ENCODE measurements at places on chromosomes 7 and 10. TPM values are rescaled to one million over a fixed set of nuclear protein-coding genes. Genes with fewer than 3 reads are reported as not detected.

The PPRC1 gene
- 56.9 TPM for total RNA-seq

The OR2A1 gene
- total RNA-seq = not detected

DNA sequence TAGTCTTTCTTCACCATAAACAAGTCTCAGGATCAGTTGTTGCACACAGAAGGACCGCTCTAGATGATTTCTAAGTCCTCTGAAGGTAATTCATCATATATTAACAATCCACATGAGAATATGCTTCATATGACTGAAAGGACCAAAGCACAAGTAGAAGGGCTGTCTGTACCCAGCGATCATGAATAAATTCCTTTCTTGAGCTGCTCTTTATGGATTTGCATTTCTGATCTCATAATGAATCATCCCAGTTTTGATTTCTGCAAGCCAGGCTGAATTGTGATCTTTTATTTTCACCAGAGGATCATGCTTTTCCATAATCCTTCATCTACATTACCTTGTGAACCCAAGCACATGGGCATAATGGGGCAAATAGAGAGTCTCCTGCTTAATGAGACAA lies 675.6 kb downstream of the MAGI2 start:
- peak; percentile 6 for DNase-seq
- no peaks in the 10 kb centered on the region for H3K4me1 ChIP-seq
- no peaks in the 10 kb centered on the region for H3K36me3 ChIP-seq
- H3K4me3 ChIP-seq = no peak overlapping the region
- no peaks in the 10 kb centered on the region for H3K27me3 ChIP-seq

- no peaks in the 10 kb centered on the region for H3K36me3 ChIP-seq
- H3K4me1 ChIP-seq = no peaks in the 10 kb centered on the region
- DNase-seq = no peak
- H3K27me3 ChIP-seq = no peaks in the 10 kb centered on the region
- no peak overlapping the region for H3K27ac ChIP-seq
- no peak overlapping the region for H3K4me3 ChIP-seq
Measured at GRCh38 chr7:123616223-123616622, 14.6 kb downstream of the ASB15 start.

DNA sequence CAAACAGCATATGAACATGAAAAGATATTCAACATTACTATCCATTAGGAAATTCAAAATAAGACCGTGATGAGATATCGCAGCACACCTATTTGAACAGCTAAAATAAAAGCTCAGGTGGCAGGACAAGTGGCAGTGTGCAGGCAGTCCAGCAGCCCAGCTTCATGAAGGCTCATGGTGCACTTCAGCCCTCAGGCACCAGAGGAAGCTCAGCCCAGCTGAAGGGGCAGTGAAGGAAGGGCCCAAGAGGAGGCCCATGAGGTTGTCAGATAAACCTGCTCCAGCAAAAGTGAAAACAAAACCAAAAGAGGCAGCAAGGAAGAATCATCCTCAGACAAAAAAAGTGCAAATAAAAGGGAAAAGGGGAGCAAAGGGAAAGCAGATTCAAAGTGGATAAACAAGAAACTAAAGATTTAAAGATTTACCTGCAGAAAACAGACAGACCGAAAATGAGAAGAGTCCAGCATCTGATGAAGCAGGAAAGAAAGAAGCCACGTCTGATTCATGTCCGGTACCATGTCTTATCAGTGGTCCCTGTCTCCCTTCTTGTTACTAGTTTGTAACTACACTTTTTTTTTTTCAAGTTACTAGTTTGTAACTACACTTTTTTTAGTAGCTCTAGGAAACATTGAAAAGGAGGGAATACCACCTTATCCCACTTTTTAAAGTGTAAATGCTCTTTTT lies 15.0 kb upstream of the FAM24B start:
- DNase-seq = no peak
- H3K36me3 ChIP-seq = no peaks in the 10 kb centered on the region
- H3K4me3 ChIP-seq = no peak overlapping the region
- H3K4me1 ChIP-seq = no peaks in the 10 kb centered on the region

- DNase-seq = no peak
- no peaks in the 10 kb centered on the region for H3K4me1 ChIP-seq
- no peak overlapping the region for H3K4me3 ChIP-seq
Measured at GRCh38 chr7:139629392-139630082, 106.1 kb downstream of the CLEC2L start.

The RARRES2 gene
- total RNA-seq = 19.4 TPM

The FAM25C gene
- not detected for total RNA-seq

- no peak overlapping the region for H3K4me3 ChIP-seq
- H3K27ac ChIP-seq = no peak overlapping the region
- no peak for DNase-seq
Measured at GRCh38 chr7:138699661-138700060, 1.5 kb downstream of the SVOPL start.

The TRIL gene
- 0.72 TPM for total RNA-seq

The RAPGEF5 gene
- total RNA-seq = 1.0 TPM

DNA sequence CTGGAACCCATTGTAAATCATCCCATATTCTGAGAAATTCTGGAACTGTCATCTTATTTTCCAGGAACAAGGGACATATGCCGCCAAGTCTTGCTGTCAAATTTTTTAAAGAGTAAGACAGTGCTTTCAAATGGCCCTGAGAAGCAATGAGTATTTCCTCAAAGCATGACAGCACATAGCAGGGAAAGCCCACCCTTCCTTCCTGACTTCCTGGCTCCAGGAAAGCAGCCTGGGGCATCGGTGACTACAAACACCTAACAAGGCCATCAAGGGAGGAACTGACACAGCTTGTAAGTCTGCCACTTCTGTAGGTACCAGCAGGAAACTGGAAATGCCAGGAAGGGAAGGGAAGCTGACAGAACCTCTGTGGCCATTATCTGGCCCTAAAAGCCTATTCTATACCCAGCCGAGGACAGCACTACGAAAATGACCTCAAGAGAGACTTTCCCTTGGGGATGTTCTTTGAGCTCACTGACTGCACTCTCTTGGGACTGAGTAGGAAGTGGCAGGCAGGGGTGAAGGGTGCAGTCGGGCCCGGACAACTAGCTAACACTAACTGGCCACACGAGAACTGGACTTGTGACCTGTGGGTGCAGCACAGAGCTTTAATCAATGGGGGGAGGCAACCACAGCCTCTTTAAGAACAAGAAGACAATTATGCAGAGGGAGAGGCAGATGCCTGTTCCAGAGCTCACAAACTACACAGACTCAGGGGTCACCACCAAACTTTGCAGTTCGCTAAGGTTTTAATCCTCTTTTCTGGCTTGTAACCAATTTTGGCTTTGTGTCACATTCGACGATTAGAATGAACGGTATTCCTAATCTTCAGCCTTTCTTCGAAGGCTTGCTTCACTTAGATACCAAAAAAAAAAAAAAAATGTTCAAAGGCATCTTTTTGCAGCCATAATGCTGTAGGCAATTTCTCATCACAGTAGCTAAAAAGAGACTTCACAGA lies 52.0 kb downstream of the GRB10 start:
- no peak for DNase-seq
- no peaks in the 10 kb centered on the region for H3K27me3 ChIP-seq
- no peaks in the 10 kb centered on the region for H3K36me3 ChIP-seq
- H3K4me1 ChIP-seq = peaks cover 38% of the 10 kb centered on the region

DNA sequence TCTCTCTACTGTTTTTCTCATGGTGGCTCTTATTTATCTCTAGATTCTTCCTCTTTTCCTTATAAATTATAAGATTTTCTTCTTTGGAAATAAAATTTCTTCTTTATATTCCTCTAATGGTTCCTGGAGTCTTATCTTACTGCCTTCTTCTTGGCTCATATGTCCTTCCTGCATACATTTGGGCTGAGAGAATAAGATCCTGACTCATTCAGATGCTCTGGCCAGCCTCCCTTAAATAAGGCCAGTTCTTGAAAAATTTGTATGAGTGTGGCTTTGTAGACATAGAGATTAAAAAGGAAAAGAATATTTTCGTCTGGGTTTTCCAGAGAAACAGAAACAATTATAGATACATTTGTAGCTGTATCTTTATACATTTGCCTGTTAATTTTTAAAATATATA lies 411.3 kb downstream of the KIF20B start:
- peak; percentile 90 for DNase-seq
- H3K27me3 ChIP-seq = no peaks in the 10 kb centered on the region
- H3K4me1 ChIP-seq = no peaks in the 10 kb centered on the region
- no peak overlapping the region for H3K27ac ChIP-seq

- no peak for DNase-seq
- H3K36me3 ChIP-seq = peaks cover 3% of the 10 kb centered on the region
- peak within 1 kb of the TSS; percentile 46 for H3K4me3 ChIP-seq
- peak within 1 kb of the TSS; percentile 14 for H3K27ac ChIP-seq
Measured at GRCh38 chr7:50782375-50783208, at the start of gene GRB10. TSS of gene GRB10 (minus strand) at chr7:50782896. CDS start at chr7:50732322, 50,574 bp downstream.

The RAMP3 gene
- total RNA-seq = not detected
